A549 treated with AZD2906 at 1 μM for 4 hours (cell line): ENCODE measurements at places on chromosomes 1 and 21. TPM values are rescaled to one million over a fixed set of nuclear protein-coding genes. Genes with fewer than 3 reads are reported as not detected.

The ZNF496 gene
- total RNA-seq, result 16.5 to 18.4 TPM (median 17.9 TPM) in 5 replicates

The NTMT2 gene
- total RNA-seq, result not detected in 5 replicates

The ANGPTL1 gene
- 0.02 TPM in 1 of 5 replicates, not detected in the others for total RNA-seq

The ABCG1 gene
- 2.6 to 3.0 TPM (median 2.7 TPM) in 5 replicates for total RNA-seq

The MYOC gene
- total RNA-seq, result not detected in 5 replicates

The RGS18 gene
- total RNA-seq, result not detected in 5 replicates

The LAMB3 gene
- total RNA-seq, result 18.5 to 23.0 TPM (median 20.3 TPM) in 5 replicates

The S100A7A gene
- total RNA-seq, result not detected in 5 replicates

The KIAA0040 gene
- total RNA-seq, result 0.78 to 1.2 TPM (median 0.95 TPM) in 5 replicates

The ESPN gene
- total RNA-seq, result 0.43 to 0.79 TPM (median 0.53 TPM) in 5 replicates

The FCRL1 gene
- total RNA-seq, result not detected in 5 replicates

The CFHR1 gene
- total RNA-seq, result 0.09 to 0.24 TPM (median 0.17 TPM) in 4 of 5 replicates, not detected in the other

The SPRR2A gene
- total RNA-seq, result not detected in 5 replicates

The VHLL gene
- total RNA-seq, result not detected in 5 replicates

The RGSL1 gene
- not detected in 5 replicates for total RNA-seq

The NRIP1 gene
- 7.1 to 14.4 TPM (median 11.1 TPM) in 5 replicates for total RNA-seq

The ALX3 gene
- not detected in 5 replicates for total RNA-seq

The PDZK1 gene
- total RNA-seq, result 0.56 to 1.2 TPM (median 0.83 TPM) in 5 replicates

The LGR6 gene
- total RNA-seq, result 0.72 to 0.92 TPM (median 0.76 TPM) in 5 replicates

The CFHR4 gene
- total RNA-seq, result not detected in 5 replicates

The LDLRAD1 gene
- not detected in 5 replicates for total RNA-seq

The F13B gene
- total RNA-seq, result 0.05 to 0.08 TPM (median 0.07 TPM) in 3 of 5 replicates, not detected in the others

The GPN2 gene
- total RNA-seq, result 25.2 to 30.3 TPM (median 29.9 TPM) in 5 replicates

The ADAMTSL4 gene
- total RNA-seq, result 2.8 to 7.5 TPM (median 6.1 TPM) in 5 replicates

The FCRL6 gene
- not detected in 5 replicates for total RNA-seq

The NUP210L gene
- not detected in 5 replicates for total RNA-seq

The RGS16 gene
- total RNA-seq, result 0.16 to 0.28 TPM (median 0.22 TPM) in 5 replicates

The KRTAP7-1 gene
- not detected in 5 replicates for total RNA-seq

The FAM177B gene
- total RNA-seq, result not detected in 5 replicates

The OR6K3 gene
- not detected in 5 replicates for total RNA-seq

The ZC3H12A gene
- 34.5 to 53.4 TPM (median 51.3 TPM) in 5 replicates for total RNA-seq

The RUNX1 gene
- total RNA-seq, result 7.8 to 9.4 TPM (median 8.9 TPM) in 5 replicates

The RIMS3 gene
- total RNA-seq, result 0.84 to 1.3 TPM (median 1.2 TPM) in 5 replicates

The MYOM3 gene
- 6.2 to 7.2 TPM (median 7.0 TPM) in 5 replicates for total RNA-seq

The HCN3 gene
- 3.1 to 5.8 TPM (median 4.5 TPM) in 5 replicates for total RNA-seq

The S100A1 gene
- total RNA-seq, result 0.22 to 1.2 TPM (median 0.87 TPM) in 5 replicates

The SRRM1 gene
- total RNA-seq, result 36.6 to 60.6 TPM (median 40.2 TPM) in 5 replicates

The CFHR5 gene
- not detected in 5 replicates for total RNA-seq

The ATP1B1 gene
- total RNA-seq, result 166 to 215 TPM (median 180 TPM) in 5 replicates

The TINAGL1 gene
- 0.31 to 0.72 TPM (median 0.55 TPM) in 5 replicates for total RNA-seq

The GJA5 gene
- 0.02 to 0.07 TPM in 2 of 5 replicates, not detected in the others for total RNA-seq

The RNF207 gene
- total RNA-seq, result 9.4 to 13.8 TPM (median 11.3 TPM) in 5 replicates

The DNM3 gene
- total RNA-seq, result 0.33 to 0.64 TPM (median 0.51 TPM) in 5 replicates

The DENND2C gene
- total RNA-seq, result 0.32 to 0.51 TPM (median 0.40 TPM) in 5 replicates

The PTPN22 gene
- total RNA-seq, result 0.04 TPM in 1 of 5 replicates, not detected in the others

The SPRR1B gene
- not detected in 5 replicates for total RNA-seq

The CR1L gene
- 0.15 TPM in 1 of 5 replicates, not detected in the others for total RNA-seq

The KTI12 gene
- 15.9 to 20.8 TPM (median 17.7 TPM) in 5 replicates for total RNA-seq

The CD53 gene
- total RNA-seq, result not detected in 5 replicates
